T-helper 17 cell (primary cell): ENCODE measurements at places on chromosomes 7 and 10.

GRCh38 chr10:70715853-70716795 lies 43.8 kb downstream of the ADAMTS14 start:
- no peak for DNase-seq

DNA sequence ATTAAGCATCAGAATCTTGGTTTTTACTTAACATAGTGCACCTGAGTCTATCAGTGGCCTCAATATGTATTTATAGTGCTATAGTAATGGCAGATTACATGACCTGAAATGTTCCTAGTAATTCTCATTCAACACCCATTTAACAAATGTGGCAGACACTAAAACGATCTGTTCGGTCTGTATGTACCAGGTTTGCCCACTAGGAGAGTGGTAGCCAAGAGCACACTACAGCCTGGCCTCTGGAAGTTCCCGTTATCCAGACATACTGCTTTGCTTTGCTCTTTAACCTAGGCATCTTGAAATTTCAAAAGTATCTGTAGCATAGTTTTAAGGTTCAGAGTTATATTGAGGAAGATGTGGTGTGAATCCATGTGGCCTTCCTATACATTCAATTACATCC lies 395.7 kb upstream of the NRG3 start:
- no peak for DNase-seq

GRCh38 chr10:34119456-34119855 lies 695.6 kb downstream of the PARD3 start:
- DNase-seq = no peak

DNA sequence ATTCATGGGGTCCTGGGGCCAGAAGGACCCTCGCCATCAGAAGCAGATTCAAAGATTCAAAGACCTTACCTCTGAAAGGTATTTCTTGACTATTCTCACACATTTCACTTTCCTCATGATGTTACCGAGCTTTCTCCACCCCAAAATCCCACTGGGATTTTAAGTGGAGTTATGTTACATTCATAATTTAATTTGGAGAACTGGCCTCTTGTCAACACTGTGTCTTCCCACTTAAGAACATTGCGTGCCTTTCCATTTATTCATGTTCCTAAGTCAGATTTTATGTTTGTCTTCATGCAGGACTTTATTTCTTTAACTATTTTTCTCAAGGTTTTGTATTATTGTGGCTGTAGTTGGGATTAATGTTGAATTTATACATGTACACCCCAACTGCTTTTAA lies 123.5 kb upstream of the BMPER start:
- DNase-seq = no peak

GRCh38 chr10:43395571-43396060 lies 13.4 kb downstream of the HNRNPF start:
- peak; percentile 24 for DNase-seq

DNA sequence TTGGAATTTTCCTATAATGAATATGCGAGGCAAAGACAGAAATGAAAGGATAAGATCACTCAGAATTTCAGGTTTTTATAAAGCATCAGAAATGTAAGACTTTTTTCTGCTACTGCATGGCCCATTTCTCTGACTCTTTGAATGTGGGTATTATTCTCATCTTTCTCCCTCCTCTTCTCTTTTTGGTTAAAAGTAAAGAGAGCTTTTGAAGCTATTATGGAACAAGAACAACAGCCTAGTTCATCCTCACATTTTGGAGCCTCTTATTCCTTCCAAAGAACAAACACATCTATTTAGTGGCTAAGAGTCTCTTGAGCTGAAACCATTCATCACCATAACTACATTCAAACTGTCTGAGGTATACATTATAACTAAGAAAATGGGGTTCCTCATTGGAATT lies 19.4 kb upstream of the ATRNL1 start:
- no peak for DNase-seq
